GM04503 (cell line): ENCODE measurements at places on chromosomes 12 and 14.

DNA sequence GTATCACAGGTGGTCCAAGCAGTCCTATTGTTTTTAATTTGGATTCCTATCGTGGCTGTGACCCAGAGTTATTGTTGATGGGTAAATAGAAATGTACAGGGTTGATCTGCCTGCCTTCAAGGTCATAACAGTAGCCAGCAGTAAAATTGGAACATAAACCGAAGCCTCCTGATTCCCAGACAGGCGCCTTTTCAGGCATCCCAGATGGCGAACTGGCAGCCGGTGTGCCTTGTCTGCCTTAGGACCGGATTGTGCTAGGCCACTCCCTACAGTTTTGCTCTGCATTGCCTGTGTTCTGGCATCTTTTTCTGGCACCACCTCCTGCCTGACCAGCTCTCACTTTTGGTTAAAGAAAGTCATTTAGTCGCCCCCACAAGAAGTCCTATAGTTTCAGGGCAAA lies 22.2 kb downstream of the TMEM117 start:
- no peak for DNase-seq

DNA sequence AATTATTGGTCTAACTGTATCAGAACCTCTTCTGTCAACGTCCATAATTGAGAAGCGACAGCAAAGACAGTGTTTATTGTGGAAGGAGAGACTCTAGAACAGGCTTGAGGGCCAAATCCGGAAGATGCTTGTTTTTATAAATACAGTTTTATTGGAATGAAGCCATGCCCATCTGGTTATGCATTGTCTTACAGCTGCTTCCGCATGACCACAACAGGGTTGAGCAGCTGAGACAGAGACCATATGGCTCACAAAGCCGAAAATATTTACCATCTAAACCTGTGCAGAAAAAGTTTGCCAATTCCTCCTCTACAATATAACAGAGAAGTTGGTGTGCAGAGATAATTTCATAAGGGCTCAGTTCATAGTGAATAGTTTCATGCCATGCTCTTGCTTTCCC lies 24.5 kb downstream of the PRKAB1 start:
- no peak for DNase-seq

GRCh38 chr12:51891843-51892242 lies 3.9 kb downstream of the ANKRD33 start:
- no peak for DNase-seq

DNA sequence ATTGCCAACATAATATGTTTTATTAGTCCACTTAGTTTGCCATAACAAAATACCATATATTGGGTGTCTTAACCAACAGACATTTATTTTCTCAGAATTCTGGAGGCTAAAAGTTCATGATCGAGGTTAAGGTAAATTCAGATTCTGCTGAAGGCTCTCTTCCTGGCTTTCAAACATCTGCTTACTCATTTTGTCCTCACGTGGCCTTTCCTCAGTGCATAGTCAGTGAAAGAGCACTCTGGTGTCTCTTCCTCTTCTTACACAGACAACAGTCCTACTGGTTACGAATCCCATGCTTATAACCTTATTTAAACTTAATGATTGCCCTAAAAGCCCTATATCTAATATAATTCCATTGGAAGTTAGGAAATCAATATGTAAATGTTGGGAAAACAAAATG lies 479.7 kb downstream of the FSCB start:
- no peak for DNase-seq

GRCh38 chr12:126776026-126776655 lies 1490.8 kb upstream of the TMEM132C start:
- no peak for DNase-seq

- DNase-seq = no peak
Measured at GRCh38 chr12:48997719-48998496, 1.3 kb downstream of the DDN start.
